ENCODE measurements at places on chromosomes 12 and 14. TPM values are rescaled to one million over a fixed set of nuclear protein-coding genes. Genes with fewer than 3 reads are reported as not detected.

Gene CISTR
- not detected for polyA plus RNA-seq

Gene ACSM4
- polyA plus RNA-seq = not detected

Gene CLEC2B
- 5.2 TPM for polyA plus RNA-seq

Gene TAS2R31
- 0.53 TPM for polyA plus RNA-seq

Gene SERPINA12
- polyA plus RNA-seq = not detected

Gene TAS2R46
- not detected for polyA plus RNA-seq

Gene TPH2
- polyA plus RNA-seq = not detected

Gene WBP11
- 44.5 TPM for polyA plus RNA-seq

Gene PRPH
- 89.9 TPM for polyA plus RNA-seq

Gene C12orf60
- not detected for polyA plus RNA-seq

Gene KCNH3
- 3.4 TPM for polyA plus RNA-seq

Gene ADAMTS20
- polyA plus RNA-seq = not detected

Gene RIMBP2
- polyA plus RNA-seq = 0.27 TPM

Gene IL31
- not detected for polyA plus RNA-seq

Gene SPTSSA
- 36.8 TPM for polyA plus RNA-seq

Gene PTHLH
- polyA plus RNA-seq = 0.55 TPM

Gene PLEKHA5
- 15.4 TPM for polyA plus RNA-seq

Gene KLRD1
- 0.72 TPM for polyA plus RNA-seq

Gene TPI1
- 1,182 TPM for polyA plus RNA-seq

Gene PRIMA1
- polyA plus RNA-seq = 1.4 TPM

Gene GLT1D1
- polyA plus RNA-seq = 0.10 TPM

Gene EPYC
- polyA plus RNA-seq = not detected

Gene NTS
- 10.3 TPM for polyA plus RNA-seq

Gene KLRC2
- polyA plus RNA-seq = 1.0 TPM

Gene SIX4
- polyA plus RNA-seq = 0.12 TPM

Gene DAO
- not detected for polyA plus RNA-seq

Gene IAPP
- polyA plus RNA-seq = not detected

Gene BICDL1
- polyA plus RNA-seq = 6.3 TPM

Gene ST8SIA1
- polyA plus RNA-seq = 1.4 TPM

Gene PMCH
- not detected for polyA plus RNA-seq

Gene PTGER2
- 0.45 TPM for polyA plus RNA-seq

Gene SIX1
- 0.18 TPM for polyA plus RNA-seq

Gene ADAM21
- 0.13 TPM for polyA plus RNA-seq

Gene CFAP73
- polyA plus RNA-seq = 0.19 TPM

Gene SIX6
- polyA plus RNA-seq = not detected

Gene HIF1A
- 50.5 TPM for polyA plus RNA-seq

Gene KRT6C
- polyA plus RNA-seq = not detected

Gene AQP6
- polyA plus RNA-seq = 0.09 TPM

Gene PRPF40B
- 9.7 TPM for polyA plus RNA-seq

Gene ALX1
- not detected for polyA plus RNA-seq

Gene CLEC12A
- not detected for polyA plus RNA-seq

Gene FLRT2
- polyA plus RNA-seq = 2.7 TPM

Gene C12orf56
- not detected for polyA plus RNA-seq

Gene LRP1-AS
- 0.15 TPM for polyA plus RNA-seq

Gene NRXN3
- not detected for polyA plus RNA-seq

Gene ATL1
- 7.8 TPM for polyA plus RNA-seq

Gene RTL1
- not detected for polyA plus RNA-seq

Gene NINJ2
- 5.2 TPM for polyA plus RNA-seq

Gene BTBD7
- polyA plus RNA-seq = 10.1 TPM

Gene HOXC11
- polyA plus RNA-seq = 0.45 TPM

Gene GSC
- not detected for polyA plus RNA-seq

All from small intestine (tissue), 16 donors.